ENCODE measurements at places on chromosomes 4 and X. TPM values are rescaled to one million over a fixed set of nuclear protein-coding genes. Genes with fewer than 3 reads are reported as not detected.

DNA sequence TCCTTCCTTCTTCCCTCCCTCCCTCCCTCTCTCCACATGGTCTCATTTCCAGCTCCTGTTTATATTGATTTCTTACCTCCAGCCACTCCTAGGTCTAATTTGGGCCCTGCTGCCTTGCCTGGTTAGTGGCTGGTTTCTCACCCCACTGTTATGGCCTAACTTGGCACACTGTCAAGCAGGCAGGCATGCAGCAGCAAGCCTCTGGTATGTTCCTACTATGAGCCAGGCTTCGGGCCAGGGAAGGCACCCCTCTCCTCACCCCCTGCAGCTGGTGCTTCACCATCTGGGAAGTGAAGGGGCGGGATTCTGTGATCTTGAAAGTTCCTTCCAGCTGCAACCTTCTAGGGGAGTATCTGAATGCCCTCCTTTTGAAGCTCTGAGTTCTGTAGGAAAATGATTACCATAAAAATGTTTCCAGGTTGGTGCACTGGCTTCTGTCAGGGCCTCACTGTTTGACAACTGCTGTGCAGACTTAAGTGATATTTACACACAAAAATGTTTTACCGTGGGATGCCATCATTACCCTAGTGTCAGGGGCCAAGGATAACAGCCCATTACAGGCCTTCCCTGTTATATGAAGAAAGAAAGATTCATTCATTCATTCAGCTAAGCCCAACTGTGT lies 10.1 kb upstream of the VMA21 start:
- DNase-seq = no peak

The SSX4 gene
- total RNA-seq = not detected

The ADH1C gene
- total RNA-seq = not detected

GRCh38 chr4:28744066-28744465 lies 1883.4 kb downstream of the STIM2 start:
- DNase-seq = no peak

DNA sequence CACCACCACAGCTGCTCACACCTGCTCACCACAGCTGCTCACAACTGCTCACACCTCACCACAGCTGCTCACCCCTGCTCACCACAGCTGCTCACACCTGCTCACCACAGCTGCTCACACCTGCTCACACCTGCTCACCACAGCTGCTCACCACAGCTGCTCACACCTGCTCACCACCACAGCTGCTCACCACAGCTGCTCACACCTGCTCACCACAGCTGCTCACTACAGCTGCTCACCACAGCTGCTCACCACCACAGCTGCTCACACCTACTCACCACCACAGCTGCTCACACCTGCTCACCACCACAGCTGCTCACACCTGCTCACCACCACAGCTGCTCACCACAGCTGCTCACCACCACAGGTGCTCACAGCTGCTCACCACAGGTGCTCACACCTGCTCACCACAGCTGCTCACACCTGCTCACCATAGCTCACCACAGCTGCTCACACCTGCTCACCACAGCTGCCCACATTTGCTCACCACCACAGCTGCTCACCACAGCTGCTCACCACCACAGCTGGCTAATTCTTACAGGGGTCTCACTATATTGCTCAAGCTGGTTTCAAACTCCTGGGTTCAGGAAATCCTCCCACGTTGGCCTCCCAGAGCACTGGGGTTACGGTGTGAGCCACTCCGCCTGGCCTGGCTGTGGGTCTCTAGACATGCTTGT lies 30.4 kb upstream of the CPLX1 start:
- peak; percentile 56 for DNase-seq

The TRIM75 gene
- not detected for total RNA-seq

All from CD8-positive, alpha-beta memory T cell (primary cell).